ENCODE measurements at places on chromosomes 7 and 10.

- ATAC-seq = no peak
Measured at GRCh38 chr10:88073682-88074081, 210.3 kb downstream of the PTEN start.

DNA sequence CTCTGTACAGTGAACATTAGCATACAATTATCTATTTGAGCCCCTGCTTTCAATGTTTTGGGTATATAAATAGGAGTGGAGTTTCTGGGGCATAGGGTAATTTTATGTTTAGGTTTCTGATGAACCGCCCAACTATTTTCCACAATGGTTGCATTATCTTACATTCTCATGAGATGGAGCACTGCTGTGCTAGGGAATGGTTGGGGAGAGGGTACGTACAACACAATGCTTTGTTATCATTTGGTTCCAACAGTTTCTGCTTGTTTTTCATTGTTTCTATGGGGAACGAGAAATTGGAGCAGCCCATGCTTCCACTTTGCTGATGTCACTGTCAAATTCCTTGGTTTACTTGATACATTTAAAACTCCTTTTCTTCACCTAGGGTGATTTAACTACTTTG, 1115.3 kb downstream of the REEP3 start:
- no peak for ATAC-seq

GRCh38 chr7:11570922-11571550, 261.0 kb downstream of the THSD7A start:
- ATAC-seq = no peak

DNA sequence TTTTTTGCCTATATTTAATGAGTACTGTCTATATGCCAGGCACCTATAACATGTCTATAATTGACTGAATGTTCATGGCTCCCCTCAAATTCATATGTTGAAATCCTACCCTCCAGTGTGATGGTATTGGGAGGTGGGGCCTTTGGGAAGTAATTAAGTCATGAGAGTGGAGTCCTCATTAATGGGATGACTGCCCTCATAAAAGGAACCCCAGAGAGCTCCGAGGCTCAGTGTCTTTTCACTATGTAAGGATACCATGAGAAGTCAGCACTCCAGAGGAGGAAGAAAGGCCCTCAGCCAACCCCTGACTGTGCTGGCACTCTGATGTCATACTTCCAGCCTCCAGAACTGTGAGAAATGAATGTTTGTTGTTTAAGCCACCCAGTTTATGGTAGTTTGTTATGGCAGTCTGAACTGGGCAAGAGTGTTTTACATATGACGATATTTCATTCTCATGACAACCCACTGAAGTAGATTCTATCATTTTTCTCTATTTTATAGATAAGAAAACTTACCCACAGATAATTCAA, 61.1 kb upstream of the PCGF5 start:
- ATAC-seq = no peak

DNA sequence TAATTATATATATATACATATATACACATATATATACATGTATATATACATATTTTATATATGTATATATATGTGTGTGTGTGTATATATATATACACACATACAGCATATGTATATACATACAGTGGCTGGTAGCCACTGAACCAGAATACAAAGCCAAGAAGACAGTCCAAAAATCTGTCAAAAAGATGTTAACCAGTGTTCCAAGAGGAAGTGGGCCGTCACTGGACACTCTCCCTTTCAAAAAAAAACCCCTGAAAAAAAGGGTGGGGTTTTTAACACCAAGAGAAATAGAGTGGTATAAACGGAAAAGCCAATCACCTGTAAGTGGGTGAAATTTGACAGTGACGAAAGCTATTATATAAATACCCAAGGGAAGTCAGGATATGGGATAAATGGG, 31.1 kb upstream of the C1GALT1 start:
- ATAC-seq = no peak

GRCh38 chr10:43965033-43965917, 316.6 kb upstream of the ZNF32 start:
- no peak for ATAC-seq

GRCh38 chr10:97882142-97883091, 32.8 kb downstream of the GOLGA7B start:
- peak; percentile 91 for ATAC-seq

DNA sequence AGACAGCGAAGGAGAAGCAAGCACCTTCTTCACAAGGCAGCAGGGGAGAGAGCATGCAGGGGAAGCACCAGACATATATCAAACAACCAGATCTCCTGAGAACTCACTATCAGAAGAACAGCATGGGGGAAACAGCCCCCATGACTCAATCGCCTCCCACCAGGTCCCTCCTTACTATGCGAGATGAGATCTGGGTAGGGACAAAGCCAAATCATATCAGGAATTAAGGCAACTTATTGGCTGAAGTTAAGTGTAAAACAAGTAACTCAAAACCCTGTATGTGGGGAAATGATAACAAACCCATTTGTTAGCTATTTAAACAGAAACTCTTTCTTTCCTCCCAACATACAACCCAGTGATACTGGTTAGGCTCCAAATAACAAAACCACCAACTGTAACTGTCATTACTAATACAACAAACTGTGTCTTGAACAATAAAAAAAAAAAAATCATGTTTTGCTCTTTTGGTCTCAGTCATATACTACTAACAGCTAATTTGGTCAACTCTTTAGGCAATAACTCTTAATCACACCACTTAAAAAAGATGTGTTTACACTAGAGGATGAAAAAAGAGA, 57.8 kb downstream of the MINDY3 start:
- ATAC-seq = no peak

DNA sequence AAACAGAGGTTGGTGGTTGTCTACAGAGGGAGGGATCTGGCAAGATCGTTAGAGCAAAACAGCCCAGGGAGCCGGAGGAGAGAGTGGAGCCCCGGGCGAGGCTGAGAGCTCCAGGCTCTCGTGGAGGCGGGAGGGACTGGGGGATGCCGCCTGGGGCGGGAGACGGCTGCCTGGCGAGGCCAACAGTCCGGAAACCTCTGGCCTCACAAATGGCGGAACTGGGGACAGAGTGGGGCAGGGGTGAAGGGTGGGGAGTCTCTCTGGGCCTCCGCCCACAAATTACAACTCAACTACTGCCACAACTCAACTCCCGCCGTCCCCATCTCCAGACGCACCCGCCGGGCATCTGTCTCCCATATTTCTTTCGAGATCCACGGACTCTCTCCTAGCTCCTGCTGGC, 47.7 kb downstream of the CLEC2L start:
- no peak for ATAC-seq

DNA sequence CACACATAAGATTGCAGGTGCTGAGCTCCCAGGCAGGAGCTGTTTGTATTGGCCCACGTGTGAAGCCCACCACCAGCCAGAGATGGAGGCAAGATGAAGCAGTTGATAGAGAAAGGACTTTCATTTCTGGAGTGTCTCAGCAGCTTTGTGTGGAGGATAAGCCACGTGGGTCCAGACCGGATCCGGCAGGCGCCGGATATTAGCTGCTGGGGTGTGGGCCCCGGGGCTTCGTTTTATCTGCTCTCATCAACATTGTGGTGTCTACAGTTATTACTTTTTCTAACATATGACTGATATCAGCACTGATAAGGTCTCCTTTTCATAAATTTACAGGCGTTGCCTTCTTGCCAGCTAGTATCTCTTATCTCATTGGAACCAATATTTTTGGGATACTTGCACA, 25.5 kb downstream of the SLC18A2 start:
- no peak for ATAC-seq

All from motor neuron (in vitro differentiated cells).